Body of pancreas (tissue), 4 donors: ENCODE measurements at places on chromosomes 16 and 17. TPM values are rescaled to one million over a fixed set of nuclear protein-coding genes. Genes with fewer than 3 reads are reported as not detected.

DNA sequence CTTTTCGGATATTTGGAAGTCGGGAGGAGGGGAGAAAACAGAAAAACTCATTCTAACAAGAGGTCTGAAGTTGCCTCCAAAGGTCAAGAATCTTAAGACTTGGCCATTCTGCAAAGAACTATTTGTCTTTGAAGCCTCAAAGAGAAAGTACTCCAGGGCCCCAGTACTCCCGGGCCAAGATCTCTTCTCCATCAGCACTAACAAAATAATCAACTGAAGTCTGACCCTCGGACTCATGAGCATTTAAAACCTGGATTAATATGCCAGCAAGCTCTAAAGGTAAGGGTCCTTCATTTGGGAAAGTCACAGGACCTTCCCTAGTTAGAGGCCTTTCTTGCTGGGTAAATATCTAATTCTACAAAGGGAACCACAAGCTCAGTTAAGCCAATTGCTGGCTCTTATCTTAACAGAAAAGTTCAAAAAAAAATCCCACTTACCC, 4.5 kb downstream of the AXIN2 start:
- DNase-seq = no peak

Gene TPSB2
- total RNA-seq = 21.8 TPM

DNA sequence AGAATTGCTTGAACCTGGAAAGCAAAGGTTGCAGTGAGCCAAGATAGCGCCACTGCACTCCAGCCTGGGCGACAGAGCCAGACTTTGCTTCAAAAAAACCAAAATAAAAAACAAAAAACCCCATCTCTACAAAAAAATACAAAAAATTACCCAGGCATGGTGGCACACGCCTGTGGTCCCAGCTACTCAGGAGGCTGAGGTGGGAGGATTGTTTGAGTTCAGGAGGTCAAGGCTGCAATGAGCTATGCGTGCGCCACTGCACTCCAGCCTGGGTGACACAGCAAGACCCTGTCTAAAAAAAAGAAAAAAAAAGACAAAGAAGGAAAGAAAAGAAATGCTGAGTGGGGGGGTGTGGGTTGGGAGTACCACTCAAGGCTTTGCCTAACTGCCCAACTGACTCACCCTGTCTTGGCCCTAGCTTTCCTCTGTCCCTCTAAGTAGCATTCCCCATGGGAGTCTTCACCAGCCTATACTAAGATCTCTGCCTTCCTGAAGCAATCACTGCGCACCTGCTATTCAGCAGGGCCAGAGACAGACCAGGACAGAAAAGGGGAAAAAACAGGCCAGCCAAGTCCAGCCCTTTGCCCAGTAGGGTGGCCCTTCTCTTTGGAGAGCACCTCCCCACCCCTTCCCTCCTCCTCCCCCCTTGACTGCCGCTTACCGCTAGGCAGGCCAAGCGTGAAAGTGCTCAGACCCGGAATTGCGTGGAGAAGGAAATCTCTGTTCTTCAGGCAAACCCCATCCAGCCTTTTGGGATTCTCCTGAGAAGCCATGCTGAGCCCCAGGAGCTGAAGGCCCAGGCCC, 45.8 kb downstream of the RTN4RL1 start:
- DNase-seq = no peak

- no peak for DNase-seq
Measured at GRCh38 chr16:87707097-87707496, 58.7 kb downstream of the KLHDC4 start.

- no peak for DNase-seq
Measured at GRCh38 chr16:86854626-86855294, 276.4 kb downstream of the FOXL1 start.

Gene ZDHHC1
- 13.0 TPM for total RNA-seq

GRCh38 chr17:17922070-17922614, 50.1 kb downstream of the TOM1L2 start:
- DNase-seq = no peak

GRCh38 chr16:27406511-27407128, 4.6 kb downstream of the IL21R start:
- no peak for DNase-seq

GRCh38 chr17:57505841-57506773, 239.0 kb downstream of the CCDC182 start:
- no peak for DNase-seq

- no peak for DNase-seq
Measured at GRCh38 chr16:24396350-24397271, 140.5 kb downstream of the CACNG3 start.

- no peak for DNase-seq
Measured at GRCh38 chr17:8468127-8468526, 32.4 kb downstream of the NDEL1 start.

DNA sequence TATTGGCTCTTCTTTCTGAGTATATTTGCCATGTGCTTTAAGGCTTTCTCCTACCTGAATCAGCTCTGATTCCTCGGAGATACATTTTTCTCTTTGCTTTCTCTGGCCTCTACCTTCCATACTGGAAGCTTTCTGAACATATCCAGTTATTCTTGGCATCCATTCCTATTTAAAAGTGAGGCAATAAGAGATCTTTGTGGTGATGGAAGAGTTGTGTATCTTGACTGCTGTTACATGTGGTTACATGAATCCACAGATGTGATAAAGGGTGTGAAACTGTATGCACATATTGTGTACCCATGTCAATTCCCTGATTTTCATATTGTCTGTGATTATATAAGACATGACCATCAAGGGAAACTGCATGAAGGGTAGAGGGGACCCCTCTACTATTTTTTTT, 24.4 kb downstream of the UBE2O start:
- DNase-seq = no peak

- DNase-seq = peak; percentile 75
Measured at GRCh38 chr17:32486701-32487472, at the start of gene CDK5R1. TSS of gene CDK5R1 (plus strand) at chr17:32486993. CDS start at chr17:32487621, 628 bp downstream.

GRCh38 chr17:2883544-2884213, 87.4 kb downstream of the RAP1GAP2 start:
- peak; percentile 91 for DNase-seq

GRCh38 chr17:49851387-49852291, 3.8 kb upstream of the TAC4 start:
- peak; percentile 66 for DNase-seq

DNA sequence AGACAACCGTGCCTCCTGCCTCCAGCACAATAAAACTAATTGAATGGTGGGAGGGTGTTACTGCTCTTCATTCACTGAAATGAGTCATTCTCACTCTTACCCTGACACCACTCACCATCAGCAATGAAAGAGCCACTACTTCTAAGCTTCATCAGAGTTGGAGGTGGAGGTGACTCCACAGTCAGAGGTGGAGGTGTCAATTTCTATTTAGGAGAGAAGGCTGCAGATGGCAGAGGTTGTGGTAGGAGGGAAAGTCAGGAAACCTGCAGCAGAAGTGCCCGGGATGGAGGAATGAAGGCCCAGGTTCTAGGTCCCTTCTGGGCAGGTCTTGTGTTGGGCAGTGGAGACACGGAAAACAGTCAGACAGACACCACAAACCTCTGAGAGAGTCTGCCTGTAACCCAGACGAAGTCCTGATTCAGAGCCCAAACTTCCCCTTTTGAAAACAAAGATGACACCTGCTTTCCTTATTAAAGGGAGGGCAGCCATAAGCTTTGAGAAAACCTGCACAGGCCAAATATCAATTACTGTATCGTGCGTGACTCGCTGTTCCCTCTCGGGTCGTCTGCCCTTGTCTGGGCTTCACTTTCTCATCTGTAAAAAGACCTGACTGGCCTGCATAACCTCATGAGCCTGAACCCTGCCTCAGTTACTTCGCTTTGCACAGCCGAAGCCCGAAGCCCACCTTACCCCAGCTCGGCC, 668 bp downstream of the ATPAF2 start:
- DNase-seq = no peak

GRCh38 chr17:72244494-72244893, 123.7 kb downstream of the SOX9 start:
- no peak for DNase-seq

- no peak for DNase-seq
Measured at GRCh38 chr17:76579281-76579680, 6.4 kb downstream of the ST6GALNAC2 start.

DNA sequence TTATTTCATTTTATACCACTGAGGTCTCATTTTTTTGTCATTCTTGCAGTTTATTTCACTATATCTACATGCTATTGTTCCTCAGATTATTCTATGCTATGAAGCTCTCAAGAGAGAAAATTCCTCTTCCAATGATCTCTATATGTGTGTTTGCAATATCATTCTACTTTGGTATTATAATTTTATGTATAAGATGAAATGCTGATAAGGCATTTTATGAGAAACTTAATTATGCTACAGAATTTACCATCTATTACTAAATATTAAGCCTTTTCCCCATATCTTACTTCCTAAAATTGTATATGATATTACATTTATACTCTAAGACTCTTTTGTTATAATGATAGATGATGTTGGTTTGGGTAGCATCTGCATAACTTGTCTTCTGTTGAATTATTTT, 765.5 kb downstream of the KCNJ2 start:
- DNase-seq = no peak

Gene ABCC3
- total RNA-seq = 130 TPM

DNA sequence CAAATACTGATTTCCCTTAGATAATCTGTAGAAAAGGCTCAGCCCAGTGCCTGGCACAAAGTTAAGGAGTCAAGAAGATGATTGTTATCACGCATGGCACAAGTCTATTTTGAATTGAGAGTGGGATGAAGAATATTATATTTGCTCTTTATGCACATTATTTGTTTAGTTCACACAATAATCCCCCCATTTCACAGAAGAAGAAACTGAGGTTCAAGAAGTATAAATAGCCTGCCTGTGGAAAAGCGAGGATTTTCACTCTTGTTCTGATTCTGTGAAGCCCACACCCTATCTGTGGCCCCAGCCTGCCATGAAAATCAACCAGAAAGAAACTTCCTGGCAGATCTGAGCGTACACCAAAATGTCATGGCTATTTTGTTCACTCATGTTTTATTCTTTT, 73.0 kb downstream of the YPEL2 start:
- DNase-seq = no peak

GRCh38 chr17:68288804-68289203, 2.1 kb downstream of the SLC16A6 start:
- no peak for DNase-seq

Gene SPNS3
- not detected for total RNA-seq

DNA sequence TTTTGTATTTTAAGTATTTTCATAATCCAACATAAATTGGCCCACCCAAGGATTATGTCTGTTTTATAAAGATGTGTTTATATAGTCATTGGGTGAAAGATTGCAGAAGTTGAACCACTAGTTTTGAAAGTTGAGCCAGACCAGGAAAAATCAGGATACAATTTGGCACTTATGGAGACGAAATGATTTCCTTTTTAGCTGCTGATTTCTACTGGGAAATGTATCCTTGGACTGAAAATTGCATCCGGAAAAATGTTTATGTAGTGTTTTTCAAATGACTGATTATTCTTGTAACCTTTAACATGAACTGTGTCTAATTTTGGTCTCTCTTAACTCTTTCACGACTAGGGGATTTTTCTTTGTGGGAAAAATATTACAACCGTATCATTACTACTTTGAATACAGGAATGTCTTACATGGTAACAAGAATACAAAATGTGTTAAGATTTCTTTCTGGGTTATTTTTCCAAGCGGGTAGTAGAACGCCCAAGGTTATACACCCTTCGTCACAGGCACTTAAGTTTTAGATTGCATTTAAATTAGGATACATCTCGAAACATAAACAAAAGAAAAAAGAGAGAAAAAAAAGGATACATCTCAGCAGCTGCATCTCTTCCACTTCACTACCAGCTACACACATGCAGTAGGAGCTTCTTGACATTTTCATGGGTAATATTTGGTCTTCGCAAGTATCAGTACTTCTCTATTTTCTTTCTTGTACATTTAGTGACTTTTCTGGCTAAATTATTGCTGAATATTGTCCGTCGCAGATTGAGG, 273.0 kb upstream of the TBX2 start:
- DNase-seq = no peak

- DNase-seq = no peak
Measured at GRCh38 chr16:31475946-31476302, 4.0 kb downstream of the TGFB1I1 start.

Gene SULT1A1
- total RNA-seq = 26.7 TPM

Gene HSD17B1
- 0.78 TPM for total RNA-seq

- no peak for DNase-seq
Measured at GRCh38 chr17:77107506-77108433, 33.0 kb upstream of the SEC14L1 start.

DNA sequence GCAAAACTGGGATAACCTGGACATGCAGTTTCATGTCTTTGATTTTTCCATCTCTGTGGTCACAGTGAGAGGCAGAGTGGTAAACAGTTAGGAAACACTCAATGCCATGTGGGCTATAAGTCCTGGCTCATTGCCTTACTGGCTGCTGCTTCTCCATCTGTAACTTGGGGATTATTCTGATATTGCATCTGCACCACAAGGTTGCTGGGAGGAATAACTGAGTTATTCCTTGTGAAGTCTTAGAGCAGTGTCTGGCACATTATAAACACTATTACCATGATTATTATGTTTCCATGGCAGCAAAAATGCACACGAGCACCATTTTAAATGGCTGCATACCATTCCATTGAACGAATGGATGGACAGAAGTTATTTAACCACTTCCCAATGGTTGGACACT, 111.7 kb upstream of the CDH5 start:
- DNase-seq = no peak

DNA sequence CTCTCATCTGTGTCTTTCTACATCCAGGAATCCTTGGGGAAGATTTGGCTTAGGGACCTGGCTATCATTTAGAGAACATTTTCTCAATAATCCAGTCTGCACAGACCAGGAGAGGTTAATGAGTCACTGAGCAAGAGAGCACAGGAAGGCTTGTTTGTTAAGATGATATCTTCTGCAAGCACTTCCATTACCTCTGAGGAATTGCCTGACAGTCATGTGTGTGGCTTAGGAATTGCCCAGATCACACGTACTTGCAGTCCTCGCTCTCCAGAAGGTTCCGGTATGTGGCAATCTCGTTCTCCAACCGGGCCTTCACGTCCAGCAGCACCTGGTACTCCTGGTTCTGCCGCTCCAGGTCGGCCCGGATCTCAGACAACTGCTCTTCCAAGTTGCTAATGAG, 3.3 kb downstream of the KRT37 start:
- DNase-seq = no peak

DNA sequence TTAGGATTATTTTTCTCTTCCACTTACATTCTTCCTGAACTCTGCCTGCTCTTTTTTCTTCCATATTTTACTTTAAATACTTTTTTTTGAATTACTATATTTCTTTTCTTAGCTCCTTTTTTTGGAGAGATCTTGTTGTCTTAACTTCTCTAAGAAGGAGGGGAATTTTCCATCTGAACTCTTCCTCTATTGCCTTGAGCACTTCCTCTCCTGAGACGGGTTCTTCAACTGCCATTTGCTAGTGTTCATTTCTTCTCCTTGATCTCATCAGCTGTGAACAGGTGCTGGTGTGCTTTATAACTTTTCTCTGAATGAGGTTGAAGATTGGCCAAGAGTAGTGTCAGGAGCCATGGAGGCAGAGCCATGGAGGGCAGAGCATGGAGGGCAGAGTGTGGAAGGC, 15.1 kb upstream of the CD300LD start:
- DNase-seq = no peak
